Retina (tissue), 1 donor: ENCODE measurements at places on chromosomes 5 and 9.

- peak; percentile 20 for DNase-seq
Observed at GRCh38 chr9:6779417-6780241, 21.9 kb downstream of the KDM4C start.

GRCh38 chr9:18250053-18250452 is 223.9 kb upstream of the ADAMTSL1 start:
- no peak for DNase-seq

DNA sequence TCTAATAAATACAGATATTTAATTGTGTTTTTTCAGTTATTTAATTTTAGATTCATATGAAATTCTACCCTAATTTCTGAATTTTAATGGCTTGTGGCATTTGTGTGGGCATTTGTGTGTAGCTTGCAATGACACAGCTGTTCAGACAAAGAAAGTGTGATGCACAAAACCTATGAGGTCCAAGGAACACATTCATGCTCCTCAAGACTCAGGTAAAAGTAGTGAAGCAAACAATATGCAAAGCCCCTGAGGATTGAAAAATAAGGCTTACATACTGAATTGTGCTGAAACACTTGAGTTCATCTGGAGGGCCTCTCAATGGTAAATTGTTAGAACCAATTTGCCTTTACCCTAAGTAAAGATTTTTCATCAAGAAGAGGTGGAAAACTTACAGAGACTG is 28.1 kb downstream of the IL7R start:
- no peak for DNase-seq

DNA sequence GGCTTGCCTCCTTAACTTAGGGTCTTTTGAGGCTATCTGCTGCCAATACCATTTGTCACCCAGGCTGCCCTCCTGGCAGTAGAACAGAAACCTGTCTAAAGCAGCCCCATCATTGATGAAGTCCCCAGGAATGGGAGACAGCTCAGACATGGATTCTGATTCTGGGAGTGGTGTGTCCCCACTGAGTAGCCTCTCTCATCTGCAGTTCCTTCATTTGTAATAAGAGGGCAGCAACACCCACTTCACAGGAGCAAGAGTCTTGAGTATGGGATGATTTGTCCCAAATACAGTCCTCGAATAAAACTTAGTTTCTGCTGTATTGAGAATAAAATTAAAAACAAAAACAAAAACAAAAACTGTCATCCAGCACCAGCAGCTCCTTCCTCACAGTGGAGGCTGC is 167.6 kb downstream of the ASTN2 start:
- DNase-seq, result no peak

- peak; percentile 88 for DNase-seq
Observed at GRCh38 chr5:107670932-107671741, at the start of gene EFNA5. EFNA5 (minus strand) TSS chr5:107670937.

- no peak for DNase-seq
Observed at GRCh38 chr5:34688015-34688810, 32.1 kb downstream of the RAI14 start.

DNA sequence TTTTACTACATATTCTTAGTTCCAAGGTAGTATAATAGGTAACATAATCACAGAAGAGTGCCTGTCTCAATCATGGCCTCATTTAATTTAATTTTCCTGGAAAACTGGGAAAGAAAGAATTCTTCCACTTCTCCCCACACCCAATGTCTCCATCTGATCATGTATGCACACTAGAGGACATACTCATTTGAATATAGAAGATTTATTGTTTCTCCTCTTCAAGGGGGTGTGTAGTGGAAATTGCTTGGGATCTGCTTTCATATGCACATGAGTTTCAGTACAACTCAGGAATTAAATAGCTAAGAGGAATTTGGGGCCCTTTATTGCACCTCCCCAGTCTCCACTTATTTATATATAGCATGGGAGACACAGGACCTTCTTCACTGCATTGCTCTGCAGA is 285.1 kb downstream of the SH3GL2 start:
- no peak for DNase-seq

GRCh38 chr9:87671478-87671877 is 54.4 kb upstream of the CTSL start:
- DNase-seq, result no peak

GRCh38 chr9:135615666-135616618 is 23.4 kb downstream of the GLT6D1 start:
- DNase-seq, result no peak

DNA sequence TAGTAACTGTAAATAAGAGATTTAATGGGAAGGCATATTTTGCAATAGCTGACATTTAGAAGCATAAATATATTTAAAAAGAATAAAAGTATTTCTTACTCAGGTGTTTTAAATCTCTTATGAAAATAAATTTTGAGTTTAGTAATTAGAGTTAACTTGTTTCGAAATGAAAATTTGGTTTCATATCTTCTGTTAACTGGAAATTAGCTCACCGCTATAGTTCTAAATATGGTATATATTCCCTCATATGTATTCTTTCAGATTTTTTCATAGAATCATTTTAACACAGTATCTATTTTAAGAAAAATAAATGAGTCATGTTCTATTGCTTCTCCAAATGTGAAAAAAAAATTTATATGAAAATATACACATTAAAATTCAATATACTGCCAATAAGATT is 434.1 kb downstream of the DTWD2 start:
- DNase-seq, result no peak

DNA sequence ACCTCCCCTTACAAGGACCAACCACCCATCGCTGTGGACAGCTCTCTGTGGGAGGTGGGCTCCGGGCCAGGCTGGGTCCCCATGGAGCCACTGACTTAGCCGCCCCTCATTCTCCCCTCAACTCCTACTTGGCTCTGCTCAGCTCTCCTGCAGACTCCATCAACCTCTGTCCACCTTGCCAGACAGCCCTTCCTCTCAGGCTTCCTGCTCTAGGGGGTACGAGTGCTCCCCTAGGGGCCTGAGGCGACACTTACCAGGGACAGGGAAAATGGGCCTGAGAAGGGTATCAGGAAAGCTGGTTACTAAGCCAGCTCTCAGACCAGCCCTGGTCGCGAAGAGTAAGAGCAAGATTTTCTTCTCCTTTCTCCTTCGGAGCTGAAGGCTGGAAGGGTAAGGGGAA is 43.9 kb downstream of the SHB start:
- DNase-seq, result no peak

DNA sequence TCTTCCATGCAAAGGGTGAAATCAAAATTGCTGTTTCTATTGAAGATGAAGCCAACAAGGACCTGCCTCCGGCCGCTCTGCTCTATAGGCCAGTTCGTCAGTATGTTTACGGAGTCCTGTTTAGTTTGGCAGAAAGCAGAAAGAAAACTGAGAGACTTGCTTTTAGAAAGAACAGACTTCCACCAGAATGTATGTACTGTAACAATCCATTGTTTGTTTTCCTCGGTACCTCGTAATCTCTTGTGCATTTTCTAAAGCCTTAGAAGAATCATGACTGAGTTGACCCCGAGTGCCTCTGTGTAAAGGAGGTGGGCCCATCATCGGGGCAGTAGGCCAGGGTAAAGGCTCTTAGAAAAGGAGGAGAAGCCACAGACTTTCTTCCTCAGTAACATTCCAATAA is 44.2 kb upstream of the PHF2 start:
- no peak for DNase-seq

DNA sequence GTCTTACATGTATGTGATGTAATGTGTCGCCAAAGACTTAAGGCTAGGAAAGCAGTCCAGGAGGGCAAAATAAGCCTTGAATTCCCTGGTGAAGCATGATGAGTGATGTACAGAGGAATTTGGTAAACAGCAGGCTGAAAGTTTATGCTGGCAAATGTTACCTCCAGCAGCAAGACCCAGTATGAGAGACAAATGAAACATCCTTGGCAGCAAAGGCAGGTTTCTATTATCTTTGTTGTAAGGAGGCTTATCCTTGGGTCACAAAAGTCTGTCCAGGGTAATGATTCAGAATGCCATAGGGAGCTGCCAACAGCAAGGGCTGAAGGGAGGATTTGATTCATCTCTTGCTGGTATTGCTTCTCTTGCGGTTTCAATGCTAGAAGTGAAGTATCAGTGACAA is 75.9 kb upstream of the HTR4 start:
- DNase-seq, result no peak

- no peak for DNase-seq
Observed at GRCh38 chr9:97447001-97447400, 35.1 kb downstream of the TDRD7 start.

- no peak for DNase-seq
Observed at GRCh38 chr9:114143234-114143633, 12.1 kb upstream of the COL27A1 start.

GRCh38 chr5:142618130-142618523 is 67.8 kb downstream of the FGF1 start:
- DNase-seq, result no peak

DNA sequence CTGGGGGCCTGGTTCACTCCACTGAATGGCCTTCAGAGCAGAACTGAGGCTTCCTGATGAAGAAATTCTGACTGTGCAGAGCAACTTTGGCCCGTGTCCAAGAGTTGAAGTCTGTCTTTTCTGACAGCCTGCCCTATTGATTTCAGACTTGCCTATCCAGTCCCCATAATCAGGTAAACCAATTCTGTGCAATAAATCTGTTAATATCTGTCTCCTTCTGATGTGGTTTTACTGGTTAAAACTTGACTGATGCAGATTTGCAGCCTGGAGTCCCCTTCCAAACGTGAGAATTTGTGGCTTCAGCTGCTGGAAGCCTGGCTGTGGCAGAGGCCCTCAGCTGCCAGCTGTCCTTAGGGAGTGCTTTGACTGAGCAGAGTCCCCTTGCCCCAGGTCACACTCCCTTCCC is 283.9 kb upstream of the ANKRD55 start:
- peak; percentile 16 for DNase-seq

DNA sequence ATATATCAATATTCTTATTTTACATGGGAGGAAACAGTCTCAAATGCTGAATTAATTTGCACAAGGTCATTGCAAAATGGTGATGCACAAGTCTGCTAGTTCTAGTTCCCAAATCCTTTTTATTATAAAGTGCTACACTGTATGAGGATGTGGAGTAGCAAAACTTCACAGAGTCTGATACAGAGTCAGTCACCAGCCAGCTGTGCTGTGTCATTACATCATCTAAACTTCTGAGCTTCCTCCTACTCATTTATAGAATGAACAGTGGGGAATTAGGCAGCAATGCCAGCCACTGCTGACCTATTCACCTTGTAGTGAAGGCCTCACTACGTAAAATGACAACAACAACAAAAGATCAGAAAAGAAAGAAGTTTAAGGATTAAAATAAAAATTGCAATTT is 357.8 kb downstream of the TMEM167A start:
- no peak for DNase-seq

GRCh38 chr5:76849419-76850291 is at the start of gene S100Z:
S100Z (plus strand) TSS chr5:76850014; CDS start chr5:76875360, 25,346 bp downstream.
- DNase-seq, result no peak

DNA sequence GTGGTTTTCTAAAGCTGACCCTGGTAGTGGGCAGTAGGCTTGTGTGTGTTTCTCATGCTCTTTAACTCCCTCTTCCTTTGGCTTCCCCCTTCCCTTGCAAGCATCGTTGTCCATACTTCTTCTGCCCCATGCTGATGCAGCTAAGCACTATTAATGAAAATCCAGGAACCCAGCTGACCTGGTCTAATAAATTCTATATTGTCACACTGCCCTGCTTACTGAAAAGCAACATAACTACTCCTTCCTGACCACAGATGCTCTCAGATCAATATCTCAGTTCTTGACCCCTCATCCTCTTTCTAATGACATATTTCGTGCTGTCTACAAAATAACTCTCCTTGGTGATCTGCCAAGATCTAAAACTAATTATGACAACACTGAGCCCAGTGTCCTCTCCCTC is 405.5 kb downstream of the EFNA5 start:
- no peak for DNase-seq

- DNase-seq, result no peak
Observed at GRCh38 chr9:115733318-115734110, 420.1 kb upstream of the PAPPA start.

DNA sequence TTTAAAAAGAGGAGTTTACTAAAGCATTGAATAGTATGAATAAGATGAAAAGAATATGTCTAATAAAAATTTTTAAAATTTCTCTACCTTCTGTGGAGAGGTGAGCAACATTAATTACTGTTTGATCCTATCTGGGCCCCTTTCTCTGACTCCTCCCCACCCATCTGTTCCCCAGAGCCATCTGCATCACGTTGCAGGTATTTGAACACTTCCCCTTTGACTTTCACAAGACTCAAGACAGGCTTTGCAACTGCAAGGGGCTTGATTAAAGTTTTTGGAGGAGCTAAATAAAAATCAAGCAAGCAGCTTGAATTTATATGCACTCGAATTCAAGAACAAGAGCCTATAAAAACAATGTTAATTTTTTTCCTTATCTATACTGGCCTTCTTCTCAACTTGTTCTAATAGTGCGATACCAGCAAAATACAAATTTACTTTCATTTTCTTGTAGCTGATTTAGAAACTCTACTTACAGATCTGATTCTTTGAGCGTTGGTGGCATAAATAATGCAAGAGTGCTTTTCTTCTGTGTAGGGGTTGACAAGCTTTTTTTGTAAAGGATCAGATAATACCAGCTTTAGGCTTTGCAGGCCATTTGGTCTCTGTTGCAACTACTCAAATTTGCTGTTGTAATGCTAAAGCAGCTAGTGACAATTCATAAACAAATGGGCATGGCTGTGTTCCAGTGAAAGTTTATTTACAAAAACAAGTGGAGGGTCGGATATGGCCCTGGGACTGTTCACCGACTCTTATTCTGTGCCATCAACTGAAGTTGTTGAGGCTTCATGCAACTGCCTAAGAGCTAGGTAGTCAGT is 21.2 kb downstream of the TXNDC8 start:
- DNase-seq, result no peak

DNA sequence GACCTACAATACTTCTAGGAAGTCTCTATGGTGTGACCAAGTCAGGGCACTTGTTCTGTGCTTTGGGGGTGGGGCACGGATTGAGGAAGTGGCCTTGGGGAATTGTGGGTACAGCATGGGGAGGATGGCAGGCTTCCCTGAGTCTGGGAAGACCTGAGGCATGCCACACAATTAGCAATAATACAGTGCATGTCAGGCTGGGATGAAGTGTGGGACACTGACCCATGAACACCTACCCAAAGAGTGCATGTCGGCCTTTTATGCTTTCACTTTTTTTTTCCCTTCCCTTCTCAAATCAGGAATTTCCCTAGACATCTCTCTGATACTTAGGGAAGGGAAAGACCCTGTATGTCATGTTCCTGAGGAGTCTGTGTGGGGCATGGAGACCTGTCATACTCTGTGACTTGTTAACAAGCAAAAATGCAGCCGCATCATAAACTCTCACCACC is 146.4 kb downstream of the PALM2AKAP2 start:
- no peak for DNase-seq

DNA sequence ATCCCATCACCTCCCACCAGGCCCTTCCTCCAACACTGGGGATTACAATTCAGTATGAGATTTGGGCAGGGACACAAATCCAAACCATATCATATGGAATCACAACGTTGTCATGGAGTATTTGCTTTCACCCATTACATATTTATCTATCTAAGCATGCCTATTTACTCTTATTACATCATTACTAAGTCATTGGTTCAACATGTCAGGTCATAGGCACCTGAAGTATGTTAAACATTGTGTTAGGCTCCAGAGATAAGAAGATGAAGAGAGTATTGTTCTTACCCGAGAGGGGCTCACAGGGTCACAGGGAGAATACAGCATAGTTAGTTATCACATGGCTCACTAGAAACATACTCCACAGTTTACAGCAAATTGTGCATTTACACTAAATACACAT is 150.5 kb downstream of the TMEM161B start:
- no peak for DNase-seq
